ENCODE measurements at places on chromosomes 16 and 17.

DNA sequence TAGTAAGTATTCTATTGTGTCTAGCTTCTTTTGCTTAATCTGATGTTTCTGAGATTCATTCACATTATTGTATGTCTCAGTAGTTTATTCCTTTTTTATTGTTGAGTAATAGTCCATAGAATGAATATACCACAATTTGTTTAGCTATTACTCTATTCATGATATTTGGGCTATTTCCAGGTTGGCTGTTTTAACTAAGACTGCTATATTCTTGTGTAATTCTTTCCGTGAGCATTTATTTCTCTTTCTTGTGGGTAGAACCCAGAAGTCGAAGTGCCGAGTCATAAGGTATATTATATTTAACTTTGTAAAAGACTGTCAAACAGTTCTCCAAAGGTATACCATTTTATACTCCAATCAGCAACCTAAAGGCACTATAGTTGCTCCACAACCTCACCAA, 160.8 kb downstream of the ANKFN1 start:
- no peak for DNase-seq

DNA sequence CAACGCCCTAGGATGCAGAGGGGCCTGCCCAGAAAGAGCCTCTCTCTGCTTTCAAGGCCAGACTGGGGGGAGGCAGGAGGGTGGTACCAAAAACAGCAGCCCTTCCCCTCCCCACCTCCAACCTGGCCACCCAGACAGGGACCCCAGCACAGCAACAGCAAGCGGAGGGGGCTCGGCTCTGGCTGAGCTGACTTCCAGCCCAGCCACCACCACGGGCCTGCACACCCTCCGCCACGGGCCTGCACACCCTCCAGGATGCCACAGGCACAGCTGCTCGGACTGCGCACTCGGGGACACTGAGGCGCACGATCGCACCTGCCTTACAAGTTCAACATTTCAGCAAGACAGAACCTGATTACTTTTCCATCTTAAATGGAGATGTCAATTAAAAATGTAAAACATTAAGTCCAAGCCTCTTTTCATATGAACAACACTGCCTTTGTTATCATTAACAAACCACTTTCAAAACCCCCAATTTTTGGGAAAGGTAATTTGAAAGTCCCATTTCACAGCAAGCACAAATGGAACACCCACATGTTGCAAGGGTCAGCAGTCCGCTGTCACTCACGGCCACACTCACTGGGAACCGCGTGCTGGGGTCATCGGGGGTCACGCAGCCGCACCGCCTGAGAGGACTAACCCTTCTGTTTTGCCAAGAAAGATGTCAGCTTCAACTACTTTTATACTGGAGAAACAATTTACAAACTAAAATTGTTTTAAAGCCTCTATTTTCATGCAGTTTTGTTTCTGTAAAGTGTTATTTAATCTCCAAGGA, 76.4 kb downstream of the ANKRD11 start:
- DNase-seq, result no peak

GRCh38 chr17:69678206-69678605, 263.7 kb downstream of the MAP2K6 start:
- DNase-seq, result no peak

GRCh38 chr16:53546988-53547391, 44.0 kb upstream of the AKTIP start:
- no peak for DNase-seq

GRCh38 chr17:43434902-43435319, 36.1 kb downstream of the ARL4D start:
- DNase-seq, result no peak

DNA sequence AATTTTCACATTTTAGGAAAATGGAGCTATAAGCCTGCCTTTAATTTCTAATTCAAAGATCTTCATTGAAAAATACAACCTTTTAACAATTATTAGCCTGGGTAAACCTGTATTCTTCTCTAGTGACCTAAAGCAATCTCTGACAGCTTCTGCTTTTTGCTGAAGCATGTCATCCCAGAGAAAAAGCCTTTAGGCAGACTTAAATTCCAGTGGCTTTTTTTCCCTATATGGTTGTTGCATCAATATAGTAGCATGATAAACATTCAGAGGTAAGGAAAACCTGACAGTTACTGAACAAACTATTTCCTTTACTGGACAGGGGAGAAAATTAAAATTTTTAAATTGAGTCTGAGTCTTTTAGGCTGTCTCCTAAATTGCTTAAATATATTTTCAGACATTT, 7.8 kb upstream of the EVI2A start:
- no peak for DNase-seq

- DNase-seq, result no peak
These were observed 2.2 kb upstream of the SMTNL2 start for GRCh38 chr17:4582101-4582501.

DNA sequence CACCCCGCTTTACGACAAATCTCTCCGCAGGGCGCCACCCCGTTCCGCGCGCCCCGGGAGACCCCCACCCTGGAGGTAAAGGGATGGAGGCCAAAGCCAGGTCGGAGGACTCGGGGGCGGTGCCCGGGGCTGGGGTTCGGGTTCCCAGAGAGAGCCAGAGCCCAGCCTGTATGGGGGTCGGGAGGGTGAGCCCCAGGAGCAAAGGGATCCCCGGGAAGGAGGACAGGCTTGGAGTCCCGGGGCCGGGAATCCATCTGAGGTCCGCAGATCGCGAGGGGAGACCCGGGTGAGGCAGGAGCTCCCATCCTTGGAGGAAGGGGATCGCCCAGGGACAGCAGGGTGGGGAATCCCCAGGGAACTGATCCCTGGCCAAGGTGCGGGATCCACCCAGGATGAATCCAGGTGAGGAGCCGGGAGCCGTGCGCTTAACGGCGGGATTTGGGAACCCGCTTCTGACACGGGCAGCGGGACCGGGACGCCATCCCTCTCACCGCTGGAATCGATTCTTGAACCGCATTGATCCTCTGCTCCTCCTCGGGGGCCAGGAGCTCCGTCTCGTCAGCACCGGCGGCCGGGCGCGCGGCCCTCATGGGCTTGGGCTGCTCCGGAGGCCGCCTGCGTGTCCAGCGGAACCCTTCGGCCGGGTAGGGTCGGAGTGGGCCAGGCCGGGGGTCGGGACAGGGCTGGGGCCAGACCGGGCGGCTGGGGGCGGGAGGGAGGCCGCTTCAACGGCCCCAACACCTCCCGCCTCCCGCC, at the start of gene MMD:
MMD (minus strand) TSS at position 657 of the 756 bp plus-strand sequence; CDS start at position 517, 140 bp downstream.
- DNase-seq, result no peak

DNA sequence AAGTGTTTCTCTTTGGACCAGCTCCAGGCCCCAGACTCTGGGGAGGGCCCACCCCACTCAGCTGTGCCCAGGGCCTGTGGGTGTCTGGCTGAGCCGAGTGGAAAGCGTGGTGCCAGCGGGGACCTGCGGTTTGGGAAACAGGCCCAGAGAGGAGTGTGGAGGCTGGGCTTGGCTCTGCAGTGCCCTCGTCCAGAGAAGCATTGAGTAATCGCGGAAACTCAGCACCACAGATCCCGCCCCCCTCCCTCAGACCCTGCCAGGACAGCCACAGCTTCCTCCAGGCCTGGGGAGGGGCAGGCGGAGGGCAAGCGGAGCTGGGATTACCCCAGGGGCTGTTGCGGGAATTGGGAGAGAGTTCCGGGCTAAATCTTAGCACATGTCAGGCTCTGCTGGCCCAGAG, 14.6 kb upstream of the PITPNA start:
- DNase-seq, result peak; percentile 70

- no peak for DNase-seq
These were observed 38.7 kb downstream of the CMIP start for GRCh38 chr16:81483064-81483969.

DNA sequence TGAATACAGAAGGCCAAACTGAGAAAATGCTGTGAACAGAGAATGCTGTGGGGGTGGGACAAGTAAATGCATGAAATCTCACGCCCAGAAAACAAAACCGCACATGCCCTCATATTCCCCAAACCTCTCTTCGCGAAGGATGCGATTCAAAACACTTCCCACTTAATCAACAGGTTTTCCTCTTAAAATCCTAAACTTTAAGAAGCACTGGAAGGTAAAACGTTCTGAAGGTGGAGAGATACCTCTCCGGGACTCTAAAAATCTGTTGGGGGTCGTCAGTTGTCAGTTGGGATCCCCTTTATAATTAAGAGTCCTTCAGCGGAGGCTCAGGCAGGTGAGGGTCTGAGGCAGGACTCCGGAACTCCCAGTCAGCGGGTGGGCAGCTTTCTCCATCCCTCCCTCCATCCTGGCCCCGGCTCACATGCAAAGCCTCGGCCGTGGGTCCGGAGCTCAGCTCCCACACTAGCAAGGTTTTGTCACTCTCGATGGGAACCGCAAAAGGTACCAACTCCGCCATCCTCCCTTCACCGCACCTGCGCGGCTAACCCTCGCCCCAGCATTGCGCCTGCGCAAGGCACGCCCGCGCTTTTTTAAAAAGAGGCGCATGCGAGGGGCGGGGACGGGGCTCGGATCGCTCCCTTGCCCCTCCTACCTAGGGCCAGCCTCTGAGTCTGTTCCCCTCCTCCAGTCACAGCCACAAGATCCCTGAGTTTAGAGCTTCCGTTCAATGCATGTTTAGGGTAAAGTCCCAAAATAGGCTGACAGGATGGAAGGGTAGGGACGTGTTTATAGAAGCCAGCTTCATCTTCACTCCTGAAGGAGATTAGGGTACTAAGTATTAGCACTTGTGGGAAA, at the start of gene RDM1:
RDM1 (minus strand) TSS at position 563 of the 855 bp plus-strand sequence; CDS start at position 517, 46 bp downstream.
- no peak for DNase-seq
